HCT116 (cell line): ENCODE measurements at places on chromosomes 3 and 15. TPM values are rescaled to one million over a fixed set of nuclear protein-coding genes. Genes with fewer than 3 reads are reported as not detected.

DNA sequence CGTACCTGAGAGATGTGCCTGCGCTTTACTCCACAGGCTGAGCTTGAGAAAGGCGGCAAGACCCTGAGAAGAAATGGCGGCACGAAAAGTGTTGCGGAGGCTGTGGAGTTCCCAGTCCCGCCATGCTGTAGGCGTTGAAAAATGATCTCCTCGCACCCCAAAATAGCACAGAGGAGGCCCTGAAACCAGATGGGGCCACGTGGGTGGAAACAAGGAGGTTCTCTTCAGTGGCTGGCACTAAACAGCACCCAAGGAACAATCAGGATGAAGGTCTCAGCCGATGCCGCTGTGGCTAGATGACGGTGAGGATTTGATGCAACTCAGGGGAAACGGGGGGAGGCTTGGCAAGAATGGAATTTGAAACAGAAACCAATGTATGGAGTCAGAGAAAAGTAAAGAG is 57.3 kb downstream of the TMEM212 start:
- no peak overlapping the region for H3K27ac ChIP-seq
- H3K36me3 ChIP-seq, result no peaks in the 10 kb centered on the region
- H3K4me1 ChIP-seq, result no peaks in the 10 kb centered on the region

DNA sequence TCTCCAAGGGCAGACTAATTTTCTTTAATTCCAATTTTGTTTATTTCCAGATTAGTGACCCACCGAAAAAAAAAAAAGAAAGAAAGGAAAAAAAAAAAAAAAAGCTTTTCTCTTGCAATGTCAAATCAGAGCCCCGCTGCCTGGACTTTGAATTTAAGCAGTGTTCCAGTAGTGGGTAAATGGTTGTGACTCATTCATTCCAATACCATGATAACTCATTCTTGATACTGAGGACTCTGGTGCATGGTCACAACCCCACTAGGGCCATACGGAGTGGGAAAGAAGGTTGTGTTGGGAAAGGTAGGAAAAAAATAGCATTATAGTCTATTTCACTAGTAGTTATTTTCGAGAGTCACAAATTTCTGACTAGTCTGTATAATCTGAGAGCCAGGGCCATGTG is 59.1 kb upstream of the COL8A1 start:
- no peak for DNase-seq
- peaks cover 27% of the 10 kb centered on the region for H3K27me3 ChIP-seq
- no peak overlapping the region for H3K4me3 ChIP-seq
- H3K4me1 ChIP-seq, result no peaks in the 10 kb centered on the region
- no peak overlapping the region for H3K27ac ChIP-seq

- no peak for DNase-seq
- no peak overlapping the region for H3K27ac ChIP-seq
- H3K36me3 ChIP-seq, result no peaks in the 10 kb centered on the region
Observed at GRCh38 chr3:90069748-90070147, 962.3 kb downstream of the EPHA3 start.

DNA sequence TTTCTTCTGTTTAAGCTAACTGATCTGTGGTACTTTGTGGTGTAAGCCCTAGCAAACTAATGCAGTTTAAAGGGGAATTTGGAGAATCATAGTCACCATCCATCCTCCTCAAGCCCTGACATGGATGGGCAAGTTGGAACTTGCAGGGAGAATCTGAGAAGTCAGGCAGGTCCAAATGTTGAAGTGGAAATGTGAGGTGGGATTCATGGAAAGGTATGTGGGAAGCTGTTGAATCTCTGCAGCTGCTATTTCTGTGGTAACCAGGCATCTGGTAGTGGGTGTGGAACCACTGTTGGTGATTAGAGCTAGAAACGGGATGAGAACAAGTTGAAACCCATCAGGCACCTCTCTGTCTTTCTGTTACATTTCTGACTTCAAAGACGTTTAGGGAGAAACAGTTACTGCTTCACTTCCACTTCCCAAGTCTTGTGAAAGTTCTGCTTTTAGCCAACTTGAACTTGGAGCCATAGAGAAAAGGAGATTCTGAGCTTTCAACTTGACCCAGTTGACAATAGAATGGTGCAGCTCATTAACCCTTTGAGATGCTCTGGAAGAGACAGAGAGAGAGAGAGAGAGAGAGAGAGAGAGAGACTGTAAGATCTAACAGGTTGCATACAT is 38.1 kb upstream of the NMNAT3 start:
- H3K4me3 ChIP-seq, result no peak overlapping the region
- no peaks in the 10 kb centered on the region for H3K36me3 ChIP-seq
- H3K4me1 ChIP-seq, result no peaks in the 10 kb centered on the region
- no peak overlapping the region for H3K27ac ChIP-seq

GRCh38 chr3:48157950-48158376 is 30.3 kb downstream of the CDC25A start:
- peak overlapping the region; percentile 51; the same call in 1 of the 2 replicates for H3K27ac ChIP-seq
- H3K4me1 ChIP-seq, result peaks cover 36% of the 10 kb centered on the region
- peaks cover 35% of the 10 kb centered on the region; the same call in 1 of the 2 replicates for H3K36me3 ChIP-seq
- no peaks in the 10 kb centered on the region for H3K27me3 ChIP-seq
- no peak overlapping the region for H3K4me3 ChIP-seq

- no peak for DNase-seq
- H3K36me3 ChIP-seq, result no peaks in the 10 kb centered on the region
- H3K27ac ChIP-seq, result no peak overlapping the region
- H3K27me3 ChIP-seq, result 0 out of 2 replicates have a peak, but pooled peaks cover 4% of the 10 kb centered on the region
- no peaks in the 10 kb centered on the region for H3K4me1 ChIP-seq
Observed at GRCh38 chr3:29889215-29889614, 608.3 kb downstream of the RBMS3 start.

- H3K4me1 ChIP-seq, result no peaks in the 10 kb centered on the region
- no peaks in the 10 kb centered on the region for H3K36me3 ChIP-seq
- H3K27me3 ChIP-seq, result no peaks in the 10 kb centered on the region
- no peak overlapping the region for H3K4me3 ChIP-seq
- DNase-seq, result no peak
Observed at GRCh38 chr3:2897821-2898220, 212.4 kb downstream of the IL5RA start.

GRCh38 chr15:74892313-74892712 is 2.5 kb downstream of the MPI start:
- no peak overlapping the region for H3K4me3 ChIP-seq
- H3K27ac ChIP-seq, result no peak overlapping the region
- peaks cover 11% of the 10 kb centered on the region; the same call in 1 of the 2 replicates for H3K4me1 ChIP-seq

- H3K4me1 ChIP-seq, result no peaks in the 10 kb centered on the region
- no peak overlapping the region for H3K27ac ChIP-seq
- no peak overlapping the region for H3K4me3 ChIP-seq
Observed at GRCh38 chr3:194755671-194756459, 70.2 kb downstream of the FAM43A start.

GRCh38 chr15:80567721-80568157 is 127.4 kb upstream of the ABHD17C start:
- no peak overlapping the region for H3K27ac ChIP-seq
- no peaks in the 10 kb centered on the region for H3K27me3 ChIP-seq
- peak; percentile 72 for DNase-seq
- H3K4me1 ChIP-seq, result no peaks in the 10 kb centered on the region
- H3K4me3 ChIP-seq, result no peak overlapping the region
- no peaks in the 10 kb centered on the region for H3K36me3 ChIP-seq

DNA sequence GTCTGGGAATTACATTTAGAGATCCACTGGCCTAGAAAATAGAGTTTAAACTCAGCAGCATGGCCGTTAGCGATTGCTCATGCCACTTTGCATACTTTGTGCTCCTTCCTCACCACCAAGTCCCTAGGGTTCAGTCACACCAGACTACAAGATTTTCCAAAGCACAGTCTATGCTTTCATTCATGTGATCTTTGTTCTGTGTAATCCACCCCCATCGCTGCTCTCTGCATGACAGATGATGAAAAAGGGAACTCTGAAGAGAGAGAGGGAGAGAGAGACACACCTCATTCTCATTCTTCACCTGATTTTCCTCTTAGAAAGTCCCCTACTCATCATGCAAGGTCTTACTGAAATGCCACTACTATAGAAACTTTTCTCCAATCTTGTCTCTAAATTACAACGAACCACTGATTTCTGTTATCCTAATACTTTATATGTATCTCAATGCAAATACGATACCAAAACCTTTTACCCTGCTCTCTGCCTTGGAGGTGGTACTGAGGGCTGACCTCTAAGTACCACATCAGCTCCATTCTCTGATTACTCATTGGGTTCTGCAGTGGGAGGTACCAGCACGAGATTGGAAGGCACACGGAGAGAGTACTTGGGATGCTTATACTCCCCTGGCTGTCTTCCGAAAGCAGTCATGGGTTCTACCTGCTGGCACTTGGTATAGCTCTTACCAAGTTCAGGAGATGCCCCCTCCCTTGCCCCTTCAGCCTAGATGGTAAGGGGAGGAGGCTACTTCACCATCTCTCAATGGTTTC is 1.1 kb upstream of the PARP15 start:
- no peak for DNase-seq
- H3K4me3 ChIP-seq, result no peak overlapping the region
- H3K27me3 ChIP-seq, result no peaks in the 10 kb centered on the region
- H3K27ac ChIP-seq, result no peak overlapping the region
- peaks cover 4% of the 10 kb centered on the region; the same call in 1 of the 2 replicates for H3K36me3 ChIP-seq

DNA sequence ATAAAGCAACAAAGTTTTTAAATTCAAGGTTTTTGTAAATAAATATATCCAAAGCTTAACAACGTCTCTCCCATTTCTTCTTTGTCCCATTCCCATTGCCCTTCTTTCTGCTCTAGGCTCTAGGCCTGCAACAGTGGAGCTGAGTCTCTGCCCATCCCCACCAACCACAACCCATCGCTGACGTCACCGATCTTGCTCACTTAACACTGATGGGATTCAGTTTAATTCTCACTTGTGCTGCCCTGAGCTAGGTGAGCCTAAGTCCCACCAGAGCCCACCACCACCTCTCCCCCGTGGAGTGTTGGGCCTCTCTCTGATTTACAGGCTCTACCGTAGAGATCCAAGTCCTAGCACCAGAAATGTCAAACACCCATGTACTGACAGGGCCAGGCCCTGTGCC is 61.3 kb upstream of the RAB6B start:
- H3K27me3 ChIP-seq, result peaks cover 8% of the 10 kb centered on the region; the same call in 1 of the 2 replicates
- H3K4me3 ChIP-seq, result no peak overlapping the region
- no peaks in the 10 kb centered on the region for H3K4me1 ChIP-seq
- no peak for DNase-seq

DNA sequence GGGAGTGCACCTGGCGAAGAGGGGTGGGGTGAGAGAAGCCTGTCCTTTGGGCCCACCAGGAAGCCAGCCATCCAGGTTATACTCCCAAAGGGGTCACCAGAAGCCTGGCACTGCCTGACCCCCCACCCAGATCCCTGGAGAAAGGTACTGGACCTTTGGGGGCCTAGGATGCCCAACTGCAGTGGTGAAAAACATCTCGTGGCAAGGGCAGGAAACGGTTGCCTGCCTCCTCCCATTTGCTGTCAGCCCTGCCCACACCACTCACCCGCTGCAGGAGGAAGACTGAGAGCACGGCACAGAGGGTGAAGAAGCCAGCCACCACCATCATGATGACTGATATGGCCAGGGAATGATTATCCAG is 2.2 kb upstream of the ULK3 start:
- no peak for DNase-seq
- H3K27ac ChIP-seq, result no peak overlapping the region

GRCh38 chr15:70829371-70830166 is 24.4 kb downstream of the LARP6 start:
- no peak for DNase-seq
- H3K4me1 ChIP-seq, result peaks cover 37% of the 10 kb centered on the region
- no peaks in the 10 kb centered on the region for H3K27me3 ChIP-seq
- no peaks in the 10 kb centered on the region for H3K36me3 ChIP-seq
- no peak overlapping the region for H3K4me3 ChIP-seq

- no peak overlapping the region for H3K4me3 ChIP-seq
- H3K27me3 ChIP-seq, result no peaks in the 10 kb centered on the region
- no peak for DNase-seq
- H3K36me3 ChIP-seq, result no peaks in the 10 kb centered on the region
Observed at GRCh38 chr3:80097674-80098073, 329.9 kb upstream of the ROBO1 start.

DNA sequence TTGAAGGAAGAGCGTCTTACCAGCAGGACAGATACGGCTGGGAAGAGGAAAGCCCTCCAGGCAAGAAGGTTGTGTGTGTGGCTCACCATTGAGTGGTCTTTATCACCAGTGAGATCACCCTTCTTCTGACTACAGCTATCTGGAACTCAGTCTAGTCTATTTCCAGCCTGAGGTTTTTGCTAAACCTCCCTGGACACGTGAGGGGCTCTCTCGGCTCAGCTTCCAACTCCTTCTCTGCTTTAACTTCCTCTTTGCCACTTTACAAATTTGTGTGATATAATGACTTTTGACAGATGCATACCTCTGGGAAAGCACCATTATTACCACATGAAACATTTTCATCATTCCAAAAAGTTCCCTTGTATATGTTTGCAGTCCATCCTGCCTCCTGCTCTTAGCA is 15.3 kb upstream of the ROPN1 start:
- H3K27ac ChIP-seq, result no peak overlapping the region
- no peak overlapping the region for H3K4me3 ChIP-seq
- DNase-seq, result no peak
- H3K4me1 ChIP-seq, result no peaks in the 10 kb centered on the region
- peaks cover 45% of the 10 kb centered on the region for H3K27me3 ChIP-seq

GRCh38 chr3:152609891-152610290 is 225.0 kb upstream of the P2RY1 start:
- no peak for DNase-seq
- no peak overlapping the region for H3K4me3 ChIP-seq
- H3K27me3 ChIP-seq, result no peaks in the 10 kb centered on the region
- no peaks in the 10 kb centered on the region for H3K4me1 ChIP-seq
- no peaks in the 10 kb centered on the region for H3K36me3 ChIP-seq

- H3K27ac ChIP-seq, result peak overlapping the region; percentile 59
- peaks cover 16% of the 10 kb centered on the region for H3K4me1 ChIP-seq
- H3K4me3 ChIP-seq, result peak overlapping the region; percentile 22; the same call in 1 of the 2 replicates
- no peaks in the 10 kb centered on the region for H3K27me3 ChIP-seq
Observed at GRCh38 chr3:175150812-175151401, 291.8 kb downstream of the NAALADL2 start.

DNA sequence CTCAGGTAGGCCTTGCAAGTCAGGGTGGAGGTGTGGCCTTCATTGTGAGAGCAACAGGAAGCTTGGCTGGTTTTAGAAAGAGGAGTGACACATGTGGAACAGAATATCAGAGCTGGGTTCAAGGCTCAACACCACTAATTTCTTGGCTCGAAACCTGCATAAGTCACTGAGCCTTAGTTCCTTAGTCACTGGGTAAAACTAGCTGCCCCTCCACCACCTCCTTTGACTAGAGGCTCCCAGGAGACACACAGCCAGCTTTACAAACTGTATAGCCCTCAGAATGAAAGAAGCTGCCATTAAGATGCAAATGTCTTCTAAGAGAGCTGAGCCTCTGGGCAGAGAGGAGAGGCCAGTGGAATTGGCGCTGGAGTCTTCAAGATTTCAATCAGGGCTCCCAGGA is 67.7 kb downstream of the CERS3 start:
- H3K27ac ChIP-seq, result no peak overlapping the region
- no peak overlapping the region for H3K4me3 ChIP-seq

Gene NTRK3
- total RNA-seq, result not detected

Gene ASB14
- not detected for total RNA-seq

Gene KBTBD8
- total RNA-seq, result 1.4 TPM

Gene SLC24A5
- not detected for total RNA-seq

Gene EPHA3
- total RNA-seq, result not detected

Gene PATL2
- 1.2 TPM for total RNA-seq

Gene CHRNA7
- 6.8 TPM for total RNA-seq

Gene LIPC
- not detected for total RNA-seq
